Suppressor macrophage treated with lipopolysaccharide for 4 hours (primary cell): ENCODE measurements at places on chromosomes 2 and 18.

GRCh38 chr2:10447300-10447894 lies 730 bp downstream of the ODC1 start:
- peak; percentile 71 for DNase-seq

- DNase-seq: no peak
Measured at GRCh38 chr18:80172056-80172455, 63.0 kb downstream of the ADNP2 start.

- DNase-seq: no peak
Measured at GRCh38 chr18:75393721-75394120, 33.8 kb downstream of the SMIM21 start.

DNA sequence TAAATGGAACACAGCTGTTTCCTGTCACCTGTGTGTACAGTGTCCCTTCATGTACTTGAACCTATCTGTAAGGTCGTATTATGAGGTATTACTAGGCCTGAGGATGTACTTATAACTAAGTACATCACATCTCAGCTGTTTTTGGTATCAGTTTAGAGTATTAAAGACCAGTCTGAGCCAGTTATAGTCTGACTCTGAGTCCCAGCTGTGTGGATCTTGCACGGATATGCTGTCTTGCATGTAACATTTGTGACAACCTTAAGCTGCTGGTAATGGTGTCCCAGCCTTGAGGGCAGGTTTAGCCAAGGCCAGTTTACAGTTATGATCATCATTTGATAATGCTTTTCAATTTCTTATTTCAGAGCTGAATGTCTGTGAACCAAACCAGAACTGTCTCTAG lies 496.3 kb downstream of the SLC4A3 start:
- no peak for DNase-seq

- DNase-seq: no peak
Measured at GRCh38 chr2:216596236-216596979, 36.8 kb upstream of the IGFBP2 start.

- no peak for DNase-seq
Measured at GRCh38 chr2:140683658-140684057, 1447.2 kb downstream of the LRP1B start.

GRCh38 chr2:211503856-211504255 lies 947.5 kb downstream of the CPS1 start:
- DNase-seq: no peak

- no peak for DNase-seq
Measured at GRCh38 chr18:48124857-48125626, 194.6 kb upstream of the SMAD2 start.

DNA sequence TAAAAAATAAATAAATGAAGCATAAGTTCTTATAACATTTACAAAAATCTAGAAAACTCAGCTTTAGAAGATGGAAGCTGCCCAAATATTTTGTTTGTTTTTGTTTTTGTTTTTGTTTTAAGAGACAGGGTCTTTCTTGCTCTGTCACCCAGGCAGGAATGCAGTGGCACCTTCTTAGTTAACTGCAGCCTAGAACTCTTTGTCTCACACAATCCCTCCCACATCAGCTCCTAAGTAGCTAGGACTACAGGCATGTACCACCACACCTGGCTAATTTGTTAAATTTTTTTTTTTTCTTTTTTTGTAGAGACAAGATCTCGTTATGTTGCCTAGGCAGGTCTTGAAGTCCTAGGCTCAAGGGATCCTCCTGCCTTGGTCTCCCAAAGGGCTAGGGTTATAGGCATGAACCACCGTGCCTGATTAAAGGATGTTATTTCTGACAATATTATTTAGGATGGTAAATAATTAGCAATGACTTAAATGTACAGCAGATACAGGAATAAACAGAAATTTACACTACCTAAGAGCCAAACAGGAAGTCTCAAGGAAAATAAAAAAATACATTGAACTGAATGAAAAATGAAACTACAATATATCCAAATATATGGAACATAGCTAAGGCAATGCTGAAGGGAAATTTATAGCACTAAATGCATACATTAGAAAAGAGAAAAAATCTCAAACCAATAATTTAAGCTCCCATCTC lies 17.2 kb downstream of the SESTD1 start:
- no peak for DNase-seq

DNA sequence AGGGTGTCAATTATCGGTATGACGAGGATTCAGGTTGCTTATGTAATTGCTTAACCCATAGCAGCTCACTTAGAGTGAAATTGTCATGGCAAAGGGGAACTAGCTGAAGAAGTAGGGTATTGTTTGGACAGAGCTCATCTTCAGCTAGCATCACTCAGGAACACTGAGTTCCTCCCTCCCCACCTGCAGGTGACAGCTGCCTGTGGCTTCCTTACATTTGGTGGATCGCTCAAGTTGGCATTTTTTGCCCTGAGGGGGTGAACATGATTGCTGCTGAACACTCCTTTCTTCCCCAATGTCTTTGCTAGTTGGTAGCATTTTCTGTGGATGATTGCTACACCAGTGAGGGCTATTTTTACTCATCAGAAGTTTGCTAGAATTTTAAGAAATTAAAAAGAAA lies 86.7 kb upstream of the THUMPD2 start:
- DNase-seq: no peak

DNA sequence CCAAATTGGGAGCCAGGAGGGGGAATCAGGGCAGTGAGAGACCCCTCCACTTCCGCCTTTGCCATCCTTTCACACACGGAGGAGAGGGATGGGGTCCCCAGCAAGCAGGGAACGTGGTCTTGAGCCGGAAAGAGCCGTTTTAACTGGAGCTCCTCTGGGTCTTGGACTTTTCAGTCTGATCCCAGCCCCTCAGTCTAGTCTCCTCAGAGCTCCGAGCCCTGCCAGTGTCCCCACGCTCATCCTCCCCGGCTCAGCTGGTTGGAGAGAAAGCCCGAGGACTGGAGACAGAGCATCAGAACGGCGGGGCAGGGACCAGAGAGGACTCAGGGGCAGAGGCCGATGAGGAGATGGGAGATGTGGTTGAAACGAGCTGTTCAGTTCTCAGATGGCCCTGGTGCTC lies 26.1 kb upstream of the OTOF start:
- DNase-seq: no peak

- DNase-seq: no peak
Measured at GRCh38 chr18:22822841-22823508, 110.2 kb upstream of the RBBP8 start.

- DNase-seq: no peak
Measured at GRCh38 chr2:230928701-230929380, 3.8 kb upstream of the GPR55 start.

DNA sequence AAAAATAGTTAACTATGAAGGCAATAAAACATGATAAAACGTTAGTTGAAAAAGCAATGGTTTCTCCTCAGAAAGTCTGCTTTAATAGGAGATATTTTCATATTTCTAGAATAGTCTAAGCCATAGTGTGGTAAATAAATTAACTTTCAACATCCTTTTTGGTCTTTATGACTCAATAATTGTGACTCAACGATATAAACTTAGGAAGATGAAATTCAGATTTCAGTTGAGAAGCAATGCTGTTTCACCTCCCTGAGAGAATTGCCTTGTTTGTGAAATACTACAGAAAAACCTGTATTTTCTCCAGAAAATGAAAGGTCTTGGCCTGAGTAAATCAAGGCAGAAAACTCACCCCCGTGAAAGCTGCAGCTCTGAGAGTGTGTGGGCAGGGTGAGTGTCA lies 166.9 kb downstream of the ETAA1 start:
- no peak for DNase-seq

GRCh38 chr2:9422321-9423099 lies 818 bp downstream of the ITGB1BP1 start:
- peak; percentile 44 for DNase-seq

DNA sequence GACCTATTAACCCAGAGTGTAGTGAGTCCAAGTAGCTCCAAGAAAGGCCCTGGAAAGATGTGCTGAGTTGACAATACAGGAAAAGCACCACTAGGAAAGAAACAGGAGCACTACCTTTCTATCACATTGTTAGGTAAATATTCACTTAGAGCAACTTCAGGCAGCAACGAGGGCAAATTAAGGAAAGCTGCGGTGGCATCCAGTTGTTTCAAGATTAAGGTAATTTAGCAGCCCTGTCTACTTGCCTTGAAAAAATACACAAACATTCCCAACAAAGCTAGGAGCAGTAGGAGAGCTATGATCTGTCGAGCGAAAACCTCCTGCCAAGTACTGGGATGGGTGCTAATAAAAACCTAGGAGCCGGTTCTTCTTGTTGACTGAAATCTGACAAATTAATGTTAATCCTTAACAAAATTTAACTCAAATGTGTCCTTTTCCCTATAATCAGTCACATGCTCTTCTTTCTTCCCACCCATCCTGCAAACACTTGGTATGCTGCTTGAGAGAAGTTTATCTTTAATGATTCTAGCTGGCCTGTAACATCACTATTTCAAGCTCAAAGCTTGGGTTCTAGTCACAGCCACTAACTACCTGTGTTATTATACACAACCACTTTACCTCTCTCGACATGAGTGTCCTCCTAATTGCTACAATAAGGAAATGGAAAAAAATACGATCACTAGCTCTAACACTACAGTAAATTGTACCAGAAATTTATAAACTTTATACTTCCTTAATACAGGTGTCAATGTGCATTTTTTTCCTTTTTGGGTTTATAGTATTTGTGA lies 2.0 kb downstream of the ACAA2 start:
- DNase-seq: no peak

DNA sequence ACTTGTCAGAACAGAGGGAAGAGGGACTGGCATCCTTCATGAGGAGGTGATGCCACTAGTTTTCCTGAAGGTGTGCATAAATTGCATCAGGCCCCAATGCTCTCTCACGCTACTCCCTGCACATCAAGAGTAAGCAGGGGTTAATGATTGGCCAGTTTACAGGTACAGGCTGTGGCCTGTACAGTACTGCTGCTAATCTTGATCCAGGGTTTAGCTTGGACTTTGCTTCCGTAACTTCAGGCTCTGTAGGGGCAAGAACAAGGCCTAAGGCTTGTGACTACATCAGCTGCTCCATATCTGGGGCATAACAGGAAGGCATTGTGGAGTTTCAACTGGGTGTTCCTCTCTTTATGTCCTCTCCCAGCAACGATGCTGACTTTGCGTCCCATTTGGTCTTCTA lies 96.8 kb upstream of the FZD7 start:
- DNase-seq: no peak

DNA sequence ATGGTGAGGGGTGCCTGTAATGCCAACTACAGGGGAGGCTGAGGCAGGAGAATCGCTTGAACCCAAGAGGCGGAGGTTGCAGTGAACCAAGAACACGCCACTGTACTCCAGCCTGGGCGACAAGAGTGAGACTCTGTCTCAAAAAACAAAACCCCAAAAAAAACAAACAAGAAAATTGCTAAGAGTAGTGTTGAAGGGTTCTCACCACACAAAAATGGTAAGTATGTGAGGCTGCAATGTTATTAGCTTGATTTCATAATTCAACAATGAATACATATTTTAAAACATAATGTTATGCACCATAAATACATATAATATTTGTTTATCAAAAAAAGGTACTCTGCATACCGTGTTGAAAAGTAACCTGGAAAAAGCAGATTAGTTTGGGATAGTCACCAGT lies 45.8 kb downstream of the PSMG2 start:
- DNase-seq: no peak

DNA sequence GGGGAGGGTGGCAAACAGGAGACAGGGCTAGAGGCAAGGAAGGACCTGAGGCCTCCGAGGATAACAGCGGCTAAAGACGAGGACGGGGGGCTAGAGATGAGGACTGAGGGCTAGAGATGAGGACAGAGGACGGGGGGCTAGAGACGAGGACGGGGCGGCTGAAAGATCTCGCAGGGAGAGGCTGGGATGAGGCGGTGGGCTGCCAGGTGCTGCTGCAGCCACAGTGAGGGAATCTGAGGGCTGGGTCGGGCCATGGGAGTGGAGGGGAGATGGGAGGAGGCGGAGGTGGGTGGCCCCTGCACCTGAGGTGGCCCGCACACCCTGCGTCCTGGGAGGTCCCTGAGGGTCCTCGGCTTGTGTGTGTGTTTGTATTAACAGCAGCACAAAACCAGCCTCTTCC lies 350.2 kb upstream of the SALL3 start:
- DNase-seq: no peak

- no peak for DNase-seq
Measured at GRCh38 chr2:58019229-58019628, 27.4 kb upstream of the VRK2 start.

GRCh38 chr2:130181325-130181879 lies at the start of gene SMPD4:
Gene SMPD4 (minus strand): TSS chr2:130181602. CDS start chr2:130176592, 5,010 bp downstream.
- peak; percentile 98 for DNase-seq

DNA sequence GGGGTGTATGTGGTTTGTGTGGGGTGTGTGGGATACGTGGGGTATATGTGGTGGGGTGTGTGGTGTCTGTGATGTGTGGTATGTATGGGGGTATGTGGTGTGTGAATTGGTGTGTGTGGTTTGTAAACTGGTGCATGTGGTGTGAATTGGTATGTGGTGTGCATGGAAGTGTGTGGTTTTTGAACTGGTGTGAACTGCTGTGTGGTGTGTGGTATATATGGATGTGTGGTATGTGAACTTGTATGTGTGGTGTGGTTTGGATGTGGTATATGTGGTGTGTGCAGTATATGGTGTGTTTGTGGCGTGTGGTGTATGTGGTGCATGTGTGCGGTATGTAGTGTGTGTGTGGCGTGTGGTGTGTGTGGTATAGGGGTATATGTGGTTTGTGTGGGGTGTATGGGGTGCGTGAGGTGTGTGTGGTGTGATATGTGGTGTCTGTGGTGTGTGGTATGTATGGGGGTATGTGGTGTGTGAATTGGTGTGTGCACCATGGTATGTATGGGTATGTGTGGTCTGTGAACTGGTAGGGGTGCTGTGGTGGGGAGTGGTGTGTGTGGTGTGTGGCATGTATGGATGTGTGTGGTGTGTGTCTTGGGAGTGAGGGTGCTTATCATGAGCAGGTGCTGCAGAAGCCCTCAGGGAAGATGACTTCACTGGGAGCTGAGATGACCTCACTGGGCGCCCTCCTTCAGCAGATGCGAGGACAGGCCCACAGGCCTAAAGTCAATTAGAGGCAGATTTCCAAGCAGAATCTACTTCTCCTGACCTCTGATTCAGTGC lies 209.6 kb upstream of the TNP1 start:
- DNase-seq: no peak

GRCh38 chr18:73059280-73059679 lies 191.5 kb upstream of the NETO1 start:
- DNase-seq: no peak

GRCh38 chr18:52615321-52615720 lies 275.3 kb downstream of the DCC start:
- no peak for DNase-seq

GRCh38 chr2:144237830-144238627 lies 281.9 kb downstream of the ZEB2 start:
- peak; percentile 79 for DNase-seq

DNA sequence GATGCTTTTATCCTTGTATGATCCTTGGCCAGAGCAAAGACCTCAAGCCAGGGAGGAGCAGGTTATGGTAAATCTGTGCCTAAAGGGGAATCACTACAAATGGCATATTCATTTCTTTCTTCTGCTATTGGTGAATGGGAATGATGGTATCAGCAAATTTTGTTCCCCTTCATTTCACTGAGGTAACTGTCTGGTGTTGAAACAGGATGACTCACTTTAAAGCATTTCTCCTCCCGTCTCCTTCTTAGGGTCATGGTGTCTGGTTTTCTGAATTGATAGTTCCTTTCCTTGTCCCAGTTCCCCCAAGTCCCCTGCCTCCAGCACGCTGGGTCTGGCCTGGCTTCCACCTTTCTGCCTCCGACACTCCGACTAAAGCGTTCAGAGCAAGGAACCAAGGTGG lies 109.2 kb downstream of the MREG start:
- DNase-seq: peak; percentile 82
